ENCODE measurements at places on chromosomes 7 and 10.

GRCh38 chr7:12028508-12028907 is 182.6 kb upstream of the TMEM106B start:
- no peak for ATAC-seq

- ATAC-seq, result no peak
Observed at GRCh38 chr7:24864214-24864817, 107.1 kb upstream of the GSDME start.

- ATAC-seq, result no peak
Observed at GRCh38 chr7:142870566-142871259, 14.8 kb downstream of the TRPV6 start.

- no peak for ATAC-seq
Observed at GRCh38 chr10:30840395-30841050, 191.1 kb downstream of the ZNF438 start.

DNA sequence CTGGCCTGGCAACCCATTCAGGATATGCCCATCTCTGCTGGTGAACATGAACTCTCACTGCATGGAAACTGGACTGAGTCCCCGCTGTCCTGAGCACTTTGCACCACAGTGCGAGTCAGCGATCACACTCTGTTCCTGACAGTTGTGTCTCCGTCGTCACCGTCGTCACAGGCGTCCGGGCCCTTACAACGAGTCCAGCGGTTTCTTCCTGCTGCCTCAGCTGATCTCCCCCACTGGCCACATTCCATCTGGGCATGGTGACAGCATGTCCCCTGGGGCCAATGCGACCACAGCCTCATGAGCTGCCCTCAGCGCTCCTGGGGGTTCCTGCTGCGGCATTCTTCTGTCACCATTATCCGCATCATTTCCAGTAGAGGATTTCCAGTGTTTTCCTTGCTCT is 76.8 kb upstream of the KLF6 start:
- no peak for ATAC-seq

DNA sequence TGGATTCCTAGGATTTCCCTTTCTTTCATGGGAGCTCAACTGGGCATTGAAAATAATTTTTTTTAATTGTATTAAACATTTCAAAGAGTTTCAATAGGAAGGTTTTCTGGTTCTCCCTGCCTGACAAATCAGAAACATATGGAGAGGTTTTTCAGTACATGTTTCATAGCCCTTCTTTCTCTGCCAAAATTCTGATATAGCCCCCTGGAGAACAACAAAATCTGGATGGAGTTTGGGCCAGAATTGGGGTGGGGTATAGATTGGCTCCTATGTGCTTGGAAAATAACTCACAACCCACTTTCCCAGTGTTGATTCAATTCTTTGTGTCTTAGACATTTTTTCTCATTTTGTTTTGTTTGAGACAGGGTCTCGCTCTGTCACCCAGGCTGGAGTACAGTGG is 24.6 kb upstream of the EIF4H start:
- no peak for ATAC-seq

- ATAC-seq, result no peak
Observed at GRCh38 chr7:19560111-19560883, 148.5 kb downstream of the POLR1F start.

DNA sequence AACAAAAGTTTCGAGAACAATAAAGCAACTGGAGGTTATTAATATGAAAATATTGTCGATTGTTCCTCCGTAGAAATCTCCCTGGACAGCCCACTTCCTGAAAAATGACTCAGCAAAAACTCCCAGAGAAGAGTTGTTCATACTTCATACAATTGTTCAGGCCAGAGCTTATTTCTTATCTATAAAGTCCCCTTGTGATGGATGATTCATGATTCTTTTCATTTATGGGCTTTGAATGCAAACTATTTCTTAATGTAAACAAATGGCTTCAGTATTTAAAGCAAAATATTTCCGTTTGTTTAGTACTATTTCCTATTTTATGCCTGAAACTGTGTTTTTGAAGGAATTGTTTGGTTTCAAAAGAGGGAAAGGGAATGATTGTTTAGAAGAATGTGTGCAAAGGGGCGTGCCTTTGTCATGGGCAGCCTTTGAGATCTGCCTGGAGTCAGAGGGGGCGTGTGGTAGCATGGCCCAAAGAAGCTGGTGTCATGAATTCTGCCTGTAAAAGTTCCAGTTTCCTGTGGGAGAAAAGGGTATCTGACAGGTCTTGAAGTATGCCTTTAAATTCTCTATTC is 26.2 kb upstream of the EXOC6 start:
- ATAC-seq, result no peak

- ATAC-seq, result no peak
Observed at GRCh38 chr7:16193631-16194030, 227.7 kb downstream of the CRPPA start.

GRCh38 chr7:5452470-5452899 is 28.9 kb upstream of the TNRC18 start:
- ATAC-seq, result peak; percentile 14

GRCh38 chr10:7503190-7503589 is 92.4 kb upstream of the SFMBT2 start:
- no peak for ATAC-seq

DNA sequence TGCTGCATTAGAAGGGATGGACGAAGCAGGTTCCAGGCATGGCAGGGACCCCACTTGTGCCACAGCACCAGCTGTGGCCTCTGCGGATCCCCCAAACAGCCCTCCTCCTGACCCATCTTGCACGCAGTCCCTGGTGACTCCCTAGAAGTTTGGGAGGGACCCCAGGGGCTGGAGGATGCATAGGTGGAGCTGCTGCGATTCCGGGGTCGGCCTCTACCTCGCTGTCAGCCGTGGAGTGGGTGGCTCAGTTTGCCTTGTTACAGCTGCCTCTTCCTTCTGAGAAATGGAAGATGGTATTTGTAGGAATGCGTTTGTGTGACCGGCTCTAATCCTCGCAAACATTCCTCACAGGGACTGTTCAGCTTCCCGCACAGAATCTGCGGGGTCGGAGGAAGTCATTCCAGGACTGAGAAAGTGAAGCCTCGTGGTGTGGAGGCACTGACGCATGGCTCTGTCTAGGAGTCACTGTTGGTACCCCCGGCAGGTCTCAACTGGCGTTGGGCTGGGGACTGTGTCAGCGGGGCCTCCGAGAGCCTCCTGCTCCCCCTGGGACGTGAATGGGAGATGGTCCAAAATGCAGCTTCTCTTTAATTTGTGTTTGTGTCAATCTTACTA is 17.5 kb downstream of the PWWP2B start:
- no peak for ATAC-seq

- no peak for ATAC-seq
Observed at GRCh38 chr7:147136352-147136751, 1019.8 kb downstream of the CNTNAP2 start.

DNA sequence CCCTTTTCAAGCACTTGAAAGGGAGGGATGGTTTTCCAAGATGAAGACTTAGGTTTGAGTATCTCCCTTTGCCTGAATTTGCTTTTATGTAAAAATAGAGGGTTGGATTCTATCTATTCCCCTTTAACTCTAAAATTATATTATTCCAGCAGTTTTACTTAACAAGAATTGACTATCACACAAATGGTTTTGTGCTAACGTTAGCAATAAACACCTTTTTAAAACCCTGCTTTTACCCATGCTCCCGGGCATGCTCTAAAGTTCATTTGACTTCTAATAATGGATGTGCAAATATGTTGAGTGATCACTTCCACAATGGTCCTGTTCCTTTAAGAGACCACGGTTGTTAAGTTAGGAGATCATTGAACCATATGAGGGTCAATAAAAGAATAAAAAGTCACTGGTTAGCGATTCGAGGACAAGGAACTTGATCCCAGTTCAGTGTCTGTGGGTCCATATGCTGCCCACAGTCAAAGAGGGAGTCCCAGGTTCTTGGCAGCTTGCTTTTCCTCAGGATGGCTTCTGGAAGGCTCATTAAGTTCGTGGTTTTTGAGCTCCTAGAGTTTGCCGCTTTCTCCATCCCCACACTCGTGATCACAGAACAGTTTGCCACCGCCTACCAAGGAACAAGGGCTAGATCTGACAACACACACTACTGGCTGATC is at the start of gene TMEM236:
TSS of gene TMEM236 (plus strand) at position 421 of the 665 bp plus-strand sequence. CDS start at position 516, 95 bp downstream.
- ATAC-seq, result no peak

Measured in stimulated activated memory B cell treated with anti-CD40 and anti-IgM and Interleukin-4, amounts not matched to agents 10 μg/mL and 1 μg/mL and 100 μg/mL, for 72 hours (primary cell).